Bladder microvascular endothelial cell (primary cell): ENCODE measurements at places on chromosomes 7 and 10. TPM values are rescaled to one million over a fixed set of nuclear protein-coding genes. Genes with fewer than 3 reads are reported as not detected.

STX1A gene
- 6.2 and 13.2 TPM in 2 replicates for total RNA-seq

FGFBP3 gene
- 0.16 and 0.19 TPM in 2 replicates for total RNA-seq

UCMA gene
- total RNA-seq: not detected in 2 replicates

PTPN20 gene
- 0.44 and 0.49 TPM in 2 replicates for total RNA-seq

STOX1 gene
- 0.19 and 0.32 TPM in 2 replicates for total RNA-seq

GDF10 gene
- total RNA-seq: not detected in 2 replicates

TMEM213 gene
- not detected in 2 replicates for total RNA-seq

TLX1 gene
- total RNA-seq: not detected in 2 replicates

GHRHR gene
- not detected in 2 replicates for total RNA-seq

SPAM1 gene
- not detected in 2 replicates for total RNA-seq

FIS1 gene
- total RNA-seq: 206 and 302 TPM in 2 replicates

NKX2-3 gene
- total RNA-seq: under 0.01 TPM in 1 of 2 replicates, not detected in the other

ATP6V0E2 gene
- 7.6 and 11.3 TPM in 2 replicates for total RNA-seq
